OCI-M1 (cell line): ENCODE measurements at places on chromosomes 2 and 18.
A peak's percentile ranks its signal among the peaks of the same experiment; 100 is the strongest.

DNA sequence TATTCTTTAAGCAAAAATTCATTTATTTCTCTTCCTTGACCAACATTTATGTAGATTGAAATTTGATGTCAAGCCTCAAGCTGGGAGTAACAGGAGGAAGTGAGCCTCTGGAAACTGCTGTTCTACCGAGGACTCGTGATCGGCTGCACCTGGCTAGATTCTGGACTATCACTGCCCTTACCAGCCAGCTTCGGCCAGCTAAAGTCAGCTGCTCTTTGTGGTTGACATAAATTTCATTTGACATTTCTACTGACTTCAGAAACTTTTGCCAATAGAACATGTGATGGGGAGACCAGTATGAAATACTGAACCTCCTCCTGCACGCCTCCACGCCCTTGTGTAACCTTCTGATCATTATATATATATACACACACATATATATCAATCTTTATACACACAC is 74.2 kb upstream of the RGPD5 start:
- DNase-seq: no peak

DNA sequence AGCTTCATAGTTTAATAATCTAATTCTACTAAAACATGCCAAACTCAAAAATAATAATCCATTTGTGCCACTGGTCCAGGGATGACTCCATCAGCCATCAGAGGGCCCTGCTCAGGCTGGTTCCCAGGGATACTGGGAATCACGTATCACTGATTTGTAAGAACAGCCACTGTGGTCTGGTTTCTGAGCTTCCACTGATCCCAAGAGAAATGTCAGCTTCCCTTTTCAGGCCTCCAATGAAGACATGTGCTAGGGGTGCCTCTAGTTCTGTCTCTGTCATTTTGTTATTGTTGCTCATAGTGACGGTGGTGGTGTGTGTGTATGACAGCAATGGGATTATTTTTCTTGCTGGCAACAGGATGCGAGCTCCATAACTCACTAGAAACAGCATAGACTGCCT is 83.2 kb downstream of the CELF4 start:
- no peak for DNase-seq

- DNase-seq: no peak
These were observed 118.8 kb downstream of the TTC27 start for GRCh38 chr2:32746669-32747068.

GRCh38 chr18:51751901-51752300 is 554.4 kb upstream of the MEX3C start:
- no peak for DNase-seq

DNA sequence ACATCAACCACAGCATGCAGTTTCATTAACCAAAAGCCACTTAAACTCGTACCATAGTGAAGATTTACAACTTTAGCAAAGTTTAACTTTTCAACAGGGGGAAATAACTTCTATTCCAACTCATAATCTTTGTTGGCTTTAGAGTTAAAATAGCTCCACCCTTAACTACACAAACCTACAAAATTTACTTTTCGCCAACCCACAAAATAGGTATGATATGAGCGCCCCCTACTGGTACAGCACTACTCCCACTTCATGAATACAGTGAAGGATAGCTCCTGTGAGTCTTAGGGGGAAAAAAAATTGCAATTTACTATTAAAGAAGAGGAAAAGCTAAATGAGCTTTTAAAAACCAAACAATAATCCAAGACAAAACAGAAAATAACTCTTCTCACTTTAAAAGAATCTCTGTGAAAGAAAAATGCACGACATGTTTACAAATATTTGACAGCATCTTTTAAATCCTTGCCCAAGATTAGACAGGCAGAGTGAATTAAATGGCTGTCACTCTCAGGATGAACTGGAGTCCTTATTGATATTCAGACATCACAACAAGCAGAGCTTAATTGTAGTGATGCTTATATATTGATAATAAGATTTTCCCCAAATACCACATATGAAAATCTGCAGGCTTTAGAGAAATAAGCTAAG is 32.2 kb downstream of the TMEFF2 start:
- DNase-seq: peak; percentile 84

DNA sequence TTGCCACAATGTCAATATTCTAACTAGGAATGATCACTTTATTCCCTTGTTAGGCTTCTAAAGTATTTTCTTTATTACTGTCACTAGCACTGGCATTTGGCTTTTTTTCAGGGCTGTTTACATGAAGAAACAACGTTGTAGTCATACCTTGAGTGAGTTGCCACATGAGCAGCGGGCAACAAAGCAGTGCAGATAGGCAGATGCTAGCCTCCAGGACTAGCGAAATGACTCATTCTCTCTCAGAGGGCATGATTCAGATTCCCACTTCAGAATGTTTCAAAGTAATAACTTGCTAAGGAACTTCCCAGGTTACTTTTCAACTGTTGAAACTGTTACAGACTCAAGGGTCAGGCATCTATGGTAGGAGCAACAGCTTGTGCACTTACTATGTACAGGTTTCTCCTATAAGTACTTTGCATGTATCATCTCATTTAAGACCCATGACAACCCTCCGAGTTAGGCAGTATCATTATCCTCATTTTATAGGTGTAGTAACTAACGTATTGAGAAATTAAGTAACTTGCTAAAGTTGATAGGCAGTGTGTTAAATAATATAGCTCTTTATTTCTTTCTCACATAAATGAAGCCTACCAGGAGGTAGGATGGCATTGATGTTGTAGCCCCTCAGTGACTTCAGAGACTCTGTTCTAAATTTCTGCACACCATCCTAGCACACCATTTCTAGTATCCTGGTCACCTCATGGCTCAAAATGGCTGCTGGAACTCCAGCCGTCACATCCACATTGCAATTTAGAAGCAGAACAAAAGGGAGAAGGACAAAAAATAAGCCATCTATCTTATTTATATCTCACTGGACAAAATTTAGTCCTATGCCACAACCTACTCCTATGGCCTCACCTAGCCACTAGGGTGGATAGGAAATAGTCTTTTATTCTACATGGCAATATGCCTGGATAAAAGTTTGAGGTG is 83.3 kb downstream of the ICOS start:
- DNase-seq: no peak

- DNase-seq: no peak
These were observed 1.1 kb downstream of the LRATD1 start for GRCh38 chr2:14633461-14634181.

GRCh38 chr2:10877651-10878111 is 34.1 kb upstream of the KCNF1 start:
- no peak for DNase-seq

DNA sequence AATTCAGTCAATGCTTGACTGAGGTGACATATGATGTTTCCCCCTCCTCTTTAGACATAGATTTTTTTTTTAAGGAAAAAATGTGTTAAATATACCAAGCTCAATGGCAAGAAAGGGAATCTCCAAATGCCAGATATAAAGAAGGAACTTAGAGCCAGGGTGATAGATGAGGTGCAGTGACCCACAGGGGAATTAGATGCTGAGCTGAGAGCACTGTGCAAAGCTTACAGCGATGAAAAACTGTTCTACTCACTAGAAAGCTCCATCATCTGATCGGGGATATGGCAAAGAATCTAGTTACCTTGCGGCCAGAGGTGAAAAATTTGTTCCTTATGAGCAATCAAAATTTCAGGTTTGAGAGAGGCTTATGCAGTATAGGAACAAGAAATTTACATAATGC is 150.9 kb upstream of the ZFP36L2 start:
- DNase-seq: no peak

GRCh38 chr2:23204685-23205242 is 180.2 kb upstream of the KLHL29 start:
- DNase-seq: no peak

- no peak for DNase-seq
These were observed 323.1 kb downstream of the NBAS start for GRCh38 chr2:15238028-15238427.

DNA sequence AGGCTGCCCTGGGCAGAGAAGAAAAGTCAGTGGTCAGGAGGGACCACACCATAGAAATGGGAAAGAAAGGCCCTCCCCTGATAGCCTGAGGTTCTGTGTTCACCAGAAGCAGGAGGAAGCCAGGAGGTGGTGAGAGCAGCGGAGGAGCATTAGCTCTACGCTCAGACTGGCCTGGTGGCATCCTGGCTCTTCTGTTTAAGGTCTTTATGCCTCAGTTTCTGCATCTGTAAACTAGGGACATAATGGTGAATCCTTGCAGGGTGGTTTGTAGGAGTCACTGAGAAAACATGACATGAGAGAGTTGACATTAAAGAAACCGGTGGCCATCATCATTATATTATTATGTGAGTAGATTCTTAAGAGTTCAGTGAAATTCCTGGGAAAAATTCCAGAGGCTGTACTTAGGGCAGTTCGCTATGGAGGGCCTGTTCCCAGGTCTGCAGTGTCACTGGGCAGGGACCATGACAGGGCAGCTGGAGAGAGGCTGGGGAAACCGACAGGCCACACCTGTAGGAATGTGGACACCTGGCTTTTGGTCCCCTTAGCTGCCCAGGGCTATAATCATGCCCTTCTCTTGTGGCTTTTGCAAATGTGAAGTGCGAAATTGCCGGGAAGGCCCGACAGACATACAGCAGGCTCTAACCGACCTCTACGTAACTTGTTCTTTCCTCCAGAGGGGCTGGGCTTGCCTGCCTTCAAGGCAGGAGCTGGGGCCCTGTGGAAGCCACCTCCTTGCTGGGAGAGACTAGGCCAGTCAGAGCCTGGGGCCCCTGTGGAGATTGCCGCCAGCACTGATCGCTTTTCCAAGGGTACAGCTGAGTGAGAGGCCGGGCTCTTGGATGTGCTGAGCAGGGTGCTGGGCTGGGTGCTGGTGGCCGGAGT is 31.0 kb downstream of the GLI2 start:
- DNase-seq: no peak

- DNase-seq: no peak
These were observed 114.4 kb downstream of the AGPS start for GRCh38 chr2:177506998-177507397.

GRCh38 chr18:27206411-27206810 is 21.3 kb upstream of the CHST9 start:
- peak; percentile 50 for DNase-seq

- DNase-seq: peak; percentile 77
These were observed 33.3 kb downstream of the DOK1 start for GRCh38 chr2:74587664-74588277.

DNA sequence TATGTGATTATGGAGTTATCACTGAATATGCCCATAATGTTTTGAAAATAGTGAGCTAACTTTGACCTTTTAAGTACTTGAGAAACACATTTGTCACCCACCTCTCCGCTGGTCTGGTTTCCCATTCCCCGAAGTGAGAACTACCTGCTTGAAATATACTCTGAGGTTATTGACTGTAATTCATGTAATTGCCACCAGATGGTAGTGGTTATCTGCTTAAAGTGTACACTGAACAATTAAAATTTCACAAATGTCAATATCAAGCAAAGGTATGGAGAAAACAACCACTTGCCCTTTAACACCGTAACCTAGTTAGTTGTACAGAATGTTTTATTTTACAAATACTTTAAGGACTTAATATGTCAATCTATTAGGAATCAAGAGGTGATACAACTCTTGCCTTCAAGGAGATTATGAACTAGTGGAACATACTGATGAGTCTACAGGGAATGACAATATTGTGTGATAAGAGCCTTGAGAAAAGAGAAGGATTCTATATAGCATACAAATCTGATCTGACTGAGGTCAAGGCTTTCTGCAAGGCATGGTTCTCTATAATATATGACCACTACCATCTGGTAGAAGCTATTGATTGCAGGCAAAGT is 316.8 kb upstream of the KCNH7 start:
- DNase-seq: peak; percentile 73

DNA sequence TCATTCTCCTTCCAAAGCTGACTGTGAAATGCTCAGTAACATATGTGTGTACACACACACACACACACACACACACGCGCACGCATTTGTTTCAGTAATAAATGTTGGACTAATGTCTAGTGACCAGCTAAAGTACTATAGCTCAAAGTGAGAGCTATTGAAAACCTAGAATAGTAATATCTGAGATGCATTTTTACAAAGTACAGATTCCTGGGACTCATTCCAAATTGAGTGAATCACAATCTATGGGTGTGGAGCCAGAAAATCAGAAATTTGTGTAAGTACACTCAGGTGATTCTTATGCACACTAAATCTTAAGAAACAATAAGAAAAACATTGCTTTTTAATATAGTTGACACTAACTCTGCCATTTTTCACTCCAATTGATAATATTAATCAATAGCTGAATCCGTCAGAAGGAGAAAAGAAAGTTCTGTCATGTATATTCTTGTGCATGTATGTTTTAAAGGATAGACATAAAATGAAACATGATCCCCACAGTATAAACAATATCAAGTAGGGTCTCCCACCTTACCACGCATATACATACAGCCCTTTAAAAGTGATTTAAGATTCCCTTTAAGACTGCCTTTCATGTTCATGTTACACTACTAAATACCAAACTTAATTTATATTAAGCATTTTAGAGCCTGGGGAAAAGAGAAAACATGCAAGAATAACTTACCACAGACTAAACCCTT is 123.5 kb downstream of the ATAD2B start:
- DNase-seq: no peak

DNA sequence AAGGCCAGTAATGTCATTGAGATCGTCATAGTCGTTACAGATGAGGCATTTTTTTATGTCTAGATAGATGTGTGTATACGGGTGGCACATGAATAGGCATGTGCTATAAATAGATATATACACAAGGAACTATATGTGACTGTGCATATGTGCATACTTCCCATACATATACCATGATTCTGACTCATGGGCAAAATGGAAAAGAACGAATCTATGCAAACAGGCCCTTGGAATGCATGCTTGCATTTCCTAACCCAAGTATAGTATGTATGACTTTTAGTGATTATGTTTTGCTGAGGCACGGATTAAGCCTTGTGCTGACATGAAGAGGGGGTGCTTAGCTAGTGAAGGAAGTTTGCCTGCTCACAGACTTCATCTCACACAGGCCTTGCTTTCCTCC is 111.7 kb downstream of the BCL11A start:
- DNase-seq: no peak

- DNase-seq: no peak
These were observed 2.5 kb upstream of the MREG start for GRCh38 chr2:216015722-216016464.

DNA sequence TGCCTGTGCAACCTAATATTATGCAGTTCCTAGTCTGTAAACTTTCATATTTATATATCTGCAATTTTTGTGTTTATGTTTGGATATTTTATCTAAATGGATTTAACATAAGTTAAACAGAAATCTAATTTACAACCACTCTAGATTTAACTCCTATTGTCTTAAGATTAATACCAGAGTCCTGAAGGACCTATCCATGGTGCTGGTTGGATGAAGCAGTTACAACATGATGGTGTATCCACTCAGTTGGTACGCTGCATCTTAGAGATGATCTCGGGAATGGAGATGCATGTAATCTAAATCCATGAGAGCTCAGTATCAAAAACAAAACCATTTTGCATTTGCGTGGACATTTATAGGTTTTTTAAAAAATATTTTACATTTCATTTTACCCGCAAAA is 745.9 kb upstream of the SLC8A1 start:
- no peak for DNase-seq
